Ascending aorta (tissue), 2 donors: ENCODE measurements at places on chromosomes 3 and 15.

- no peak for DNase-seq
Observed at GRCh38 chr3:72001758-72002157, 216.8 kb upstream of the PROK2 start.

- no peak for DNase-seq
Observed at GRCh38 chr3:59133311-59133710, 83.5 kb upstream of the CFAP20DC start.

DNA sequence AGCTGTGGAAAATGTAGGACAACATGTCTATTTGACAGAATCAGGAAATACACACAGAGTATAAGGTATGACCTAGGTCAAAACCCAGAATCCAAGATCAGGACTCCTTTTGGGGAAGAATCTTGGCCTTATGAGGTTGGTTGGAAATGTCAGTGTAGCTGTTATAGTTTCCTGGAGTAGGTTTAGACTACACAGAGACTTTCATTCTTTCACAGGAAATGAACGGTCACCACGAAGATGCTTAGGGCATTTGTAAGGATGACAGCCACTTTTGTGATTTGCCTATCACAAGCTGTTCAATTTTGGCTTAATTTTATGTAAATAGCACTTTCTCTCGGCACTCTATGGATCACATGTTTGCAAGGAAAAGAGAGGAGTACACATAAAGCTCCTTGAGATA is 18.6 kb upstream of the ZBTB20 start:
- DNase-seq = no peak

GRCh38 chr15:45050587-45050986 is 27.6 kb downstream of the SORD start:
- no peak for DNase-seq

DNA sequence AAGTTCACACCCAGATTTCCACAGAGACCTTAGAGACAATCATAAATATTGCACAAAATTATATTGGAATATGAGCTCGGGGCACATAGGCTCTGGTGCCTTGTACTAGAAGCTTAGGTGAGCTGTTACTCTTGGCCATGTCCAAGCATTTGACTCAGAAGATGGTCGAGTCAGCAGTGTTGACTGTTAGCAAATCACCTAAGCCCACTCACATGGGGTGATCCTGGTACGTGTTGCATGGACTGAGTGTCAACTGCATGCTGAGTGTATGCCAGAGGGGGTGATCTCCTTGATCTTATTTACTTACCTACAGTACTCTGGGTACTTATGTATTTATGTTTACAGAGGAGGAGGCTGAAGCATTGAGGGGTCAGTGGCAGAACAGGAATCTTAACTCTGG is 14.0 kb downstream of the SMAD3 start:
- DNase-seq = no peak

GRCh38 chr3:180181387-180181786 is 144.7 kb upstream of the PEX5L start:
- DNase-seq = no peak

DNA sequence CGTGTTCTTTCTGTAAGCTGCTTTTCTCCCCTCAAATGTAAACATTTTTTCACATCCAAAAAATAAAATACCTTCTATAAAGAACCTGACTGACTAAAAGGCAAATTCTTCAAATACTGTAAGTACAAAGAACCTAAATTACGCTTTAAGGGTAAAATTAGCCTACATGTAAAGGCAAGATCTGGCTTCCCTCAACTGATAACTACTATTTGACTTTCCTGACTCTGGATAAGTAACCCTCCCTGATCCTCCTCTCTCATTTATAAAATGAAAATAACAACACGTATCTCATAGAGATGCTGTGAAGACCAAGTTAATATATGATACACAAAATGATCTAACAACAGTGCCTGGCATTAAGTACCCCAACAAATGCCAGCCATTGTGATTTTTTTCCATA is 12.2 kb downstream of the ADAM10 start:
- DNase-seq = no peak

- no peak for DNase-seq
Observed at GRCh38 chr15:84398763-84399701, 163.5 kb downstream of the GOLGA6L4 start.

DNA sequence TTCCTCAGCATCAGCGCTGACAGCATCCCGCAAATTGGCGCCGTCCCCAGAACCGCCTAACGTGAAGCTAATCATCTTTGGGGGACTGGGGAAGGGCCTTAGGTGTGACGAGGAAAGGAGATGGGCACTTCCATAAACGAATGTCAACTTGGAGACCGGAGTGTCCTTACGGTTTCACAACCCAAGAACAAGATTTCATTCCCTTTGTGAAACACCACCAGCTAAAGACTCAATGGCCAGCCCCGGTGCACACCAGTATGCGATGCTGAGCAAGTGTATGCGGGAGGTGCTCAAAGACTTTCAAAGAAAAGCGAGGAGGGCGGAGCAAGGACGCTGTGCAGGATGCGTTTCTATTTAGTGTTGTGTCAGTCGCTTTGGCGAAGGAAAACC is 759 bp upstream of the TTBK2 start:
- DNase-seq = no peak
